ENCODE measurements at places on chromosomes 11 and 22.

DNA sequence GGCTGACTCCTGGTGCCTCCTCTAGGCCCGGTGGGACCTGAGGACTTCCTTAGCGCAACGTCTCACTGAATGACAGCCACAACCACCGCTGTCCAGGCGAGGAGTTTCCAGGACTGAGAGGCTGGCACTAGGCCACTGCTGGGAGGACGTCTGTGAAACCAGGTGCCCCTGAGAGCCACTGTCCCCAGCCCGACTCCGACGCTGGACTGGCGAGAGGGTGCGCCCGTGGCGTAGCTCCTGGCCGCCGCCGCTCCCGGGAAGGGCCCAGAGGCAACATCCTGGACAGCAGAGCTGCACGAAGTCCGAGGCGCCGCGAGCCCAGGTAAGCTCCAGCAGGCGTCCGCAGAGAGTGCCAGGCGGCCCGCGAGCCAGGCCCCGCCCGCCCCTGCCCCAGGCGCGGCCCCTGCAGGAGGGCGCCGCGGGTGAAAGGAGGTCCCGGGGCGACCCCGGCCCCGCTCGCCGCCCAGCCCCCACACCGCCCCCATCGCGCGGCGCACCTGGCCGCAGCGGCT, 525 bp downstream of the DGCR2 start:
- DNase-seq = no peak

DNA sequence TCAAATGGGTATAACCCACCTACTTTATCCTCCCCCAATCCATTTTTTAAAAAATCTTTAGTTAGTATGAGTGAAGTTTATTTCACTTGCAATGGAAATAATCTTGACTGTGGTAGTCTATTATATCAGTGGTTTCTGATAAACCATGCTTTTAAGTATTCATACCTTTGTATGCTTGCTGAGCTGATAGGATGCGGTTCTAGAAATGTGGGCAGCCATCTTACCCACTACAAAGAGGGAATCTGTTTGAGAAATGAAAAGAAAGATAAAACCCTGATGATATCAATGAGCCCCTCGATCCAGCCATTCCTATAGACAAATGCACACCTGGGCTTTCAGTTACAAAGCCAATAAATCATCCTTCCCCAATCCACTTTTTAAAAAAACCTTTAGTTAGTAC, 13.8 kb upstream of the PVALB start:
- no peak for DNase-seq

DNA sequence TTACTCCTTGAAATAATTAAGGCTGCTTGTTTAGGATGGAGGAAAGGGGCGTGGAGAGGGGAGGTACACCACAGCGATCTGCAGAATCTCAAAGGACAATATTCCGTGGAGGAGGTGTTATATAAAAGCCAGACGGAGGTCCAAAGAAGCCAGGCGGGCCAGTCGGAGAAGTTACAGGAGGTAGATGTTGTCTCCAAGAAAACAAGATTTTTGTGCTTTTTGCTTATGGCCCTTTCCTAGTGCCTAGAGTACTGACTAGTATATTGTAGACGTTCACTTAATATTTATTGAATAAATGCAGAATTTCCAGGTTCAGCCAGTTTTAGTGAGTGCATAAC, 761 bp downstream of the ZDHHC13 start:
- DNase-seq = no peak

- DNase-seq = no peak
These were observed 40.7 kb downstream of the SFI1 start for GRCh38 chr22:31537019-31537535.

DNA sequence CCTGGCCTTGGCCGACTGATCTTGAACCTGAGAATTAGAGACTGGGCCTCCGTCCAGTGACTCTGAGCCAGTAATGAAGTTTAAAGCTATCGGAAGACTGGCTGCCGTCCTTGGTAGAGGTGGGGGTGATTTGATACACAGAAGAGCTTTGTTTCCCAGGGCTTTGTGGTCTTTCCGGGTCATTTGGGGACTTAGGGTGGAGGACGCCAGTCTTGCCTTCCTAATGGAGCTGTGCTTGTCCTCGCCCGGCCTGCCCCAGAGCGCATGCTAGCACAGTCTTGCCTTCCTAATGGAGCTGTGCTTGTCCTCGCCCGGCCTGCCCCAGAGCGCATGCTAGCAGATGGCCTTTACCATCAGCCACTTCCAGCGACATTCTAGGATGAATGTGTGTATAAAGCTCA, 65.8 kb downstream of the ST3GAL4 start:
- DNase-seq = no peak

- DNase-seq = no peak
These were observed 3.3 kb downstream of the ART5 start for GRCh38 chr11:3638513-3638912.

DNA sequence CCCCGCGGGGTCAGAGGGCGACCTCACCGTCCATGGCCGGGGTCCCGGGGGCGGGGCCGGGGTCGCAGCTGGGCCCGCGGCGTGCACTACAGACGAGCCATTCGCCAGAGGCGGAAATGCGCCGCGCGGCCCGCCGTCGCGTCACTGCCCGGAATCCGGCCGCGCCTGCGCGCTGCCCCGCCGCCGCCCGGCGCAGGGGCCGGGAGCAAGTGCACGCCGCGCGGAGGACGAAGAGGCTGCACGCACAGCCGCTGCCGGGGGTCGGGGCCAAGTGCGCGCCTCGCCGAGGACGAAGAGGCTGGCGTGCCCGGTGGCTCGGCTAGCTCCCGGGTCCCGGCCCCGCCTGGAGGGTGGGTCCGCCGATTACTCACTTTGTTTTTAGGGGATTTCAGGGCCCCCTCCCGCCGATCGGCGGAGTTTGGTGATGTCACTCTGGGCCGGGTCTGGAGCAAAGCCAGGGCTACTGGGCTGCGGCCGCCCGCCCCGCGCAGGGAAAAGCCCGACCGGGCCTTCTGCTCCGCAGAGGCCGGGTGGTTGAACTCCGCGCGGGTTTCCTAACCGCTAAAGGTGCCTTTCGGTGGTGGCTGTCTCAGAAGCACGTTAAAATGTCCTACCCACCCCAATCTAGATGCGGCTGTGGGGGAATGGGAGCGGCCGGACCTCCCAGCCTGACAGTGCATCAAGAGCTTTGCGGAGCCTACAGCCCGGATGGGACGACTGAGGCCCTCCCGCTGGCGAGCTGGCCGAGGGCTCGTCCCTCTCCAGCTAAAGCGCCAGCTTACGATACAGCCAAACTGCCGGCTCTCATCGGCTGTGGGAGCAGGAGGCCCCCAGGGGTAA, at the start of gene RELA:
RELA (minus strand) TSS at position 118 of the 840 bp plus-strand sequence; CDS start at position 34, 84 bp downstream.
- peak; percentile 90 for DNase-seq

GRCh38 chr22:19056951-19057401, 65.2 kb downstream of the DGCR2 start:
- no peak for DNase-seq

- DNase-seq = no peak
These were observed 114.2 kb downstream of the KCNQ1 start for GRCh38 chr11:2558861-2559526.

DNA sequence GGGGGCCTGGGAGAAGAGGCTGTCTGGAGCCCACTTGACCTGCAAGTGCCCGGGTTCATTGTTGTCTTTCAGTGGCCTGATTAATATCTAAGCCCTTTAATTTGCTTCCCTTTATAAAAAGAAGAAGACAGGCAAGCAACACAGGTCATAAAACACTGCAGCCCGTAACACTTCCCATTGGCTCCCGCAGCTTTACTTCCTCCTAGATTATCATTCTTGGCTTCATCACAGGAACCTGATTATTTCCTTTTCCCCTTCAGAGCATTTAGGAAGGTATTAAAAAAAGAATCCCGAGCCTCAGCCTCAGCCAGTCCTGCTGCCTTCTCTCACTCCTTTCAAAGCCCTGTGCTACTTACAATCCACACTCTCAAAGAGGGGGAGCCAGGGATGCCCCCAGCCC, 183.2 kb downstream of the GRIK4 start:
- no peak for DNase-seq

DNA sequence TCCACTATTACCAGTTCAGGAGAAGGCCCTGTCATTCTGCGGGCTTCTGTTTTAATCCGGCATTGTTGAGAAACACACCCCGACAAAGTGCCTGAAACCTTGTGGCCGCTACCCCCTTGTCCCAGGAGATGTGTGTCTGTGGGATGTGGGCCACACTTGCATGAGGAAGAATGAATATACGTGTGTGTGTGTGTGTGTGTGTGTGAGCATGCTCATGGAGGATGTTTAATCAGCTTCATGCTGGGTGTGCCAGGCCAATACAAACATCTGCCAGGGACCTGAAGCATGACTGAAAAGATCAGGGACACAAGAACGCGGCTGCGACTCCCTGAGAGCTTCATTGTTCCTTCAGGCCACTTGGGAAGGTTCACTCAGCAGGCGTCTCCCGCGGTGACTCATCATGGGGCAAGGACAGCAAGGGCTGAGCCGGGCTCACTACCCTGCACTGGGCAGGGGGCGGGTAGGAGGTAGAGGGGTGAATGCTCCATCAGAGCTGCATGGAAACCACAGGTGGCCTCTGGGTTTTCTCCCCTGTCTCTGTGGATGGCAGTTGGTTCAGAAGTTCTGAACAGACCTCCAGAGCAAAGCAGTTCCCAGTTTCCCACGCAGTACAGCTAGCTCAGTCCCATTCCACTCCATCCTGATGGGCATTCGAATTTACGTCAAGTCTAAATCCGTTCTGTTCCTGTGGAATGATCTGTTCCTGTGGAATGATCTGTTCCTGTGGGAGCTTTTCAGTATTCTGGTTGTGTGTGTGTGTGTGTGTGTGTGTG, 7.0 kb upstream of the MALAT1 start:
- DNase-seq = peak; percentile 77

DNA sequence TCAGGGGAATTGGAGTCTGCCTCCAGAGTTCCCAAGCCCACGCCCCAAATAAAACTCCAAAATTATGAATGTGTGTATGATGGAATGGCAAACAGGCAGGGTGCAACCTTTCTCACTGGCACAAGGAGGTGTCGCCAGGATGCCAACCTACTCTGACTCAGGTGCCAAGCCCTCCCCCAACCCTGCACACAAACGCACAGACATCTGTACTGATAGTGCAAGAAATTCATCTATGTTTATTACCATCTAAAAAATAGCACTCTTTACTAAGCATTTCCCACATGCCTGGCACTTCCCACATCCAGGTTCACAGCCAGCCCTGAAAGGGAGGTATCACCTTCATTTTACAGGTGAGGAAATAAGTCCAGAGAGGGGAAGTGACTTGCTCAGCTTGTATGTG, 1.2 kb downstream of the PLA2G3 start:
- no peak for DNase-seq

- no peak for DNase-seq
These were observed 29.7 kb upstream of the ANO1 start for GRCh38 chr11:70048279-70049024.

DNA sequence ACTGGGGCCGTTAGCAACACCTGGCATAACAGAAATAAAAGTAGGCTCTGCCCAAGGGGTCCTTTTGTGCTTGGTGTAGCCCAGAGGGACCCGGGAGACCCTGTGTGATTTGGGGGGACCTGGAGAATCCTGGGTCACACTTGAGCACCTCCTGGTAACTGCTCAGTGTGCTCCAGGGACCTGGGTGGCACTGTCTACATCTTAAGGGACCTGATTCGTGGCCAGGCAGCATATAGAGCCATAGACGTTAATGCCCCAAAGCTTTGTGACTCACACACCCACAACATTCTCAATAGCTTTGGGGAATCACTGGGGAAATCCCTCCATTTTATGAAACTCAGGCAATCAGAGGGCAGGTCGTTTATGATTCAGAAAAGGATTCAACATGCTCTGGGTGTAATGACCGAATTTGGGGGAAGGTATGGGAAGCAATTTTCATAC, 3.6 kb upstream of the IGF2 start:
- DNase-seq = no peak

DNA sequence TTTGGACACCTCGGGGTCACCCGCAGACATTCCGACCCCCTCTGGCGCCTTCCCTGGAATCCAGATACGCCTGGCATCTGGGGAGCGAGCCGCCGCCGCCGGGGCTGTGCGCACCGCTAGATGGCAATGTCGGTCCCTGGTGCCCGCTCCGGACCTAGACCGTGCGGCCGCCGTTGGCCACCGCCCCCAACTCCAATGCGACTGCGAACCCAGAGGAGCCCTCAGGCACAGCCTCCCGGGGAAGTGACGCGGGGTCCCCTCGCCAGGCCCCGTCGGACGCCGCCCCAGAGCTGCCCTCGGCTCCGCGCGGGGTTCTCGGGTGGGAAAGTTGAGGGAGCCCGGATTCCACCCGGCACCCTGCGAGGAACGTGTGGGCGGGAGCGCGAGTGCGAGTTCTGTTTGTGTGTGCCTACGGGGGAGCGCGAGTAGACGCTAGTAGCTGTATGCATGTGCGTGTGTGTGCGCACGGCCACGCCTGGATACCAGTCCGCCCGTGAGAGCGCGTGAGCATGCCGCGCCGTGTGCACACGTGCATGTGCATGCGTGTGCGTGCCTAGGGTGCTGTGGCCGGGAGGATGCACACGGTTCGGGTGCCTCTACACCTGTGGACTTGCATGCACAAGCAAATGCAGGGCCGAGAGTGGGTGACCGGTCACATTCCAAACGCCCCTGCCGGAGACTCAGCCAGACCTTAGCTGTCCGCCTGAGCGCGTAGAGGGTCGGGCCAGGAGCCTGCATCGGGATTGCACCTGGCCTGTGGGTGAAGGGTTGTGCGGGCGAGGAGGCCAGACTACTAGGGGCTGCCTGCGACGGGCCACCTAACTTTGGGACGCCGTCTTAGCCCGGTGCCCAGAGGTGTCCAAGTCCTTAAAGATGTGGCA, 1.9 kb downstream of the CHRM4 start:
- no peak for DNase-seq

- no peak for DNase-seq
These were observed 22.6 kb downstream of the AMOTL1 start for GRCh38 chr11:94790661-94791180.

DNA sequence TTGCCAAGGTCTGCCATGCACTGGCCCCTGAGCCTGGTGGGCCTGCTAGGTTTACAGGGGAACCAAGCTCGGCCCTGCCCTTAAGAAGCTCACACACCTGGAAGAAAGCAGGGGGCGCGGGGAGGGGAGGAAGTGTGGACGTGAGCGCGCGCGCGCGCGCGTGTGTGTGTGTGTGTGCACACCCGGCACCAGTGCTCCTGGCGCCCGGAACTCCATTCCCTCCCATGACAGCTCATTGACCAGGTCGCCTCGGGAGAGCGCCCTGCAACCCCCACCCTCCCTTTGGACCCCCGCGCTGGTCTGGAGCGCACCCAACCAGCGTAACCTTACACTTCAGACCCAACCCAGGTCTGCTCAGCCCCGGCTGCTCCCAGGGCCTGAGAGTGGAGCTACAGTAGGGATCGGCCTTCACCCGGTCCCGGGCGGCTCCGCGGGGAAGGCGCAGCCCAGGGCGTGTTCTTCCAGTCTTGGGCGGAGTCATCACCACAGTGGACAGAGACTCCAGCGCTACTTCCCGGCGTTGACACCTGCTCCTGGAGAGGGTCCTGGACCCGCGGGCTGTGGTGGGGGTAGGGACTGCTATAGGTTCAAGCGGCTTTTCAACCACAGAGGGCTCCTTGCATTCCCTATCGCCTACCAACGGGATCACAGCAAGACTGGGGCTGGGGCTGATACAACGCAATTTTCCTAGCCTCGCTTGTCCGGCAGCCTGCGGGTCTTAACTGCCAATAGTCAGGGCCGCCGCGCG, 1.5 kb downstream of the GALNT18 start:
- DNase-seq = no peak

DNA sequence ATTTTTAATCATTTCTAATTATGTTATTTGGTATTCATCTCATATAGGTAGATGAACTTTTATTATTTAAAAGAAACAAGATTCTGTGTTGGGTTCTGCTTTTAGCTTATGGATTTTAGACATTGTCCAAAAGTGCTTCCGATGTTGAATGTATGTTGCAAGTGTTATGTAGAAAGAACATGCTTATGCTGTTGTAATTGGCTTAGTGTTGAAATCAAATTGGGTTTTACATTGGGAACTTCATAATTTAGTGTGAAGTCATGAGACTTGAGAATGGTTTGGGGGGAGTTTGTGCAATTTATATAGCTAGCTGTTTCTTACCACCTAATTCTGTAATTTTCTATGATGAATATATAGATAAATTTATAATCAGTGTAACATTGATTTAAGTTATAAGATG, 3.6 kb downstream of the MTMR3 start:
- DNase-seq = no peak

Measured in AG09319 (cell line).